ENCODE measurements at places on chromosomes 1 and 21.

DNA sequence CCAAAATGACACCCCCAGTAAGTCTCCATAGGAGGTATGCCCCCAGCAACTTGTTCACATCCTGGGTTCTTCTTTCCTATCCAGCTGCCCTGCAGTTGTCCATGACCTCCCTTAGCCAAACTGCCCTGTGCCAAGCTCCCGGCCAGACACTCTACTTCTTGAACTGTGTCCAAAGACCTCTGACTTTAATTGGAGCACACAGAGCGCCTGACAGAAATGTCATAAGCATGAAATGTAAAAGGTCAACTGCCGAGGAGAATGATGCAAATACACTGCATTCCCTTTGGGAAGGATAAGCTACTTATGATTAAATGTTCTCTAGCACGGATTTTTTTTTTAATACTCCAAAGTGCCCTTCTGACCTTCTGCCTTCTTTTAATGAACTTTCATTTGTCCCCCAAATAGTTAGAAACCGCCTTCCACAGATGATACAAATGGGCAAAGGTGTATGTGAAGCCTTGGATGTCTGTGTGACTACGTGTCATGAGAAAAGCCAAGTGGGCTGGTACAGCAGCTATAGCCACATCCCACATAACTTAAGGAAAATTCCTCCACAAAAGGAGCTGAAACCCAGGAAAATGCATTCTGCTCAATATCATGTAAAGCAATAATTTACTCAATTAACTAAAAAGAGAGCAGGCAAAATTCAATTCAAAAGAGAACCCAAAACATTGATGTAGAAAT, 26.8 kb downstream of the PALMD start:
- DNase-seq: no peak

DNA sequence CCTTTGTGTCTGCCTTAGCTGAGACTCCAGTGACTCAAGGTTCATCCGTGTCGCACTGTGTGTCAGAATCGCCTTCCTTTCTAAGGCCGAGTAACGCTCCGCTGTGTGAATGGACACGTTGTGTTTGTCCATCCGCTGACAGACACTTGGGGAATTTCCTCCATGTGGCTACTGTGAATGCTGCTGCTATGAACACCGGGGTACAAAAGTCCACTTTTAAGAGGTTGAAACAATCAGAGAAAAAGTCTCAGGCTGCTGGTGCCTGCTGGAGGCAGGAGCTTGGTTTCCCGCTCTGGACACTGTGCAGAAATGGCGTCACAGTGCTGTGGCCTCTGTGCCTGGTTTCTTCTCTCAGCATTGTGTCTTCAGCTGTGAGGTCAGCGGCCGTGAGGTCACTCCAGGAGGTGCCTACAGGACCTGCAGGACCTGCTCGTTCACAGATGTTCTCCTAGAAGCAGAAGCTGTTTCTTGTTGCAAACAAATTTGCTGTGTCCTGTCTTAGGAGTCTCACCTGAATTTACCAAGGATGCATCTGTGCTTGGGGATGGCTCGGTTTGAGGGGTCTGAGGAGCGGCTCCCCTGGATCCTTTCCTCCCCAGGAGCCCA, 34.2 kb downstream of the KRTAP10-1 start:
- DNase-seq: peak; percentile 24

DNA sequence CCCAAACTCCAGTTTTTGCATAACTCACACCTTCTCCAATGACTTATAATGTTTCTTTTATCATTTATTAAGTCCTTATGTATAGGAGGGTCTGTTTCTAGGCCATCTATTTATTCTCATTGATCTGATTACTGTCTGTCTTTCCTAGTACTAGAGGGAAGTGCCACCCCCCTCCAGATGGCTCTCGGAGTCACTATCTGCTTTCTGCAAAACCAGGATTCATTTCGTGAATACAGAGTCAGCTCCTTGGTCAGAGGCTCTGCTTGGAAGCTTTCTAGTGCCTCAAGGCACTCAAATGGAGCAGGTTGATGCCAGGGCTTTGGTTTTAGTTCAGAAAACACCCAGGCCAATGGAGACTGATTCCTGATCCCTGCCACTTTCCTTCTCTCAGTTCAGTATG, 102.3 kb upstream of the CD34 start:
- DNase-seq: no peak

GRCh38 chr1:111737216-111738132, 1.7 kb downstream of the INKA2 start:
- no peak for DNase-seq

DNA sequence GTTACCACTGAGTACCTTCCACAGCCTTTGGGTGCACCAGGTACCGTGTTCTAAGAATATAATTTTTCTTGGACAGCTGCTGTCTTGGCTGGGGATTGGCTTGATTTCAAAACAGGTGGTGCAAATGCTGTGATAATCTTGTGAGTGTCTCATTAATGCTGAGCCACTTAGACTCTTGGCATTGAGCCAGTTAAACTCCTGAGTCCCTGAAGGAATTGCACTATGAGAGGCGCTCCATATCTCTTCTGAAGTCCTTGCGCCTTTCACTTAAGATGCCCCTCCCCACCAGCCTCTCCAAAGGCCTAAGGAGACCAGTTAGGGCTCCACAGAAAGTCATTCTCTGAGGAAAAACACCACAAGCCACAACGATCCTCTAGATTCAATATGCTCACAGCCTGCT, 51.0 kb downstream of the BACH1 start:
- no peak for DNase-seq

GRCh38 chr1:223102797-223103533, 40.1 kb downstream of the TLR5 start:
- DNase-seq: peak; percentile 61

- DNase-seq: no peak
These were observed 253.9 kb downstream of the DUSP10 start for GRCh38 chr1:221487781-221488524.

DNA sequence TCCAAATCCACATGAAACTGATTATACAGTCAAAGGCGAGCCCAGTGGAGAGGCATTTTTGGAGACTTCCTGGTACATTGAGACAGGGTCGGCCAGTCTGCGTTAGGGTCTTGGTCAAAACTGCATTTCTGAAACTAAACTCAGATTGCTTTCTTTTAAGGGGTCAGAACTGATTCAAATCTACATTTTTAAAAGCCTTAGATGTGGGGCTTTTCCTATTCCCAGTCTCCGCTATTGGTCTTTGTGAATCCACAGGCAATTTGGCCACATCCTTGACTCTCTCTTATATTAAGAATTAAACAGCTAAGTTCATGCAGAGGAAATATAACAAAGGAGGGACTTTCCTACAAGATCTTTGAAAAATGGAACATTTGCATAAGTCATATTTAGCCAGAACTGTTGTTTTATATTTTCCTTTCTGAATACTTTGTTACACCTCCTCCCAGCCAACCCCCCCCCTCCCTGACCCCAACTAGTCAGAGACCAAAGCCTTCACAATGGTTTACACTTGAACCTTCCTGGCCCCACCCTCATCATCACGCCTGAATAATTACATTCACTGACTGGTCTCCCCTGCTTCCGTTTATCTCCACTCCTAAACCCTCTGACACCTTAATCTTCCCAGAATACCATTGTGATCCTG, 30.9 kb downstream of the SELL start:
- DNase-seq: no peak

GRCh38 chr21:16037421-16037955, 307.7 kb downstream of the USP25 start:
- DNase-seq: no peak

DNA sequence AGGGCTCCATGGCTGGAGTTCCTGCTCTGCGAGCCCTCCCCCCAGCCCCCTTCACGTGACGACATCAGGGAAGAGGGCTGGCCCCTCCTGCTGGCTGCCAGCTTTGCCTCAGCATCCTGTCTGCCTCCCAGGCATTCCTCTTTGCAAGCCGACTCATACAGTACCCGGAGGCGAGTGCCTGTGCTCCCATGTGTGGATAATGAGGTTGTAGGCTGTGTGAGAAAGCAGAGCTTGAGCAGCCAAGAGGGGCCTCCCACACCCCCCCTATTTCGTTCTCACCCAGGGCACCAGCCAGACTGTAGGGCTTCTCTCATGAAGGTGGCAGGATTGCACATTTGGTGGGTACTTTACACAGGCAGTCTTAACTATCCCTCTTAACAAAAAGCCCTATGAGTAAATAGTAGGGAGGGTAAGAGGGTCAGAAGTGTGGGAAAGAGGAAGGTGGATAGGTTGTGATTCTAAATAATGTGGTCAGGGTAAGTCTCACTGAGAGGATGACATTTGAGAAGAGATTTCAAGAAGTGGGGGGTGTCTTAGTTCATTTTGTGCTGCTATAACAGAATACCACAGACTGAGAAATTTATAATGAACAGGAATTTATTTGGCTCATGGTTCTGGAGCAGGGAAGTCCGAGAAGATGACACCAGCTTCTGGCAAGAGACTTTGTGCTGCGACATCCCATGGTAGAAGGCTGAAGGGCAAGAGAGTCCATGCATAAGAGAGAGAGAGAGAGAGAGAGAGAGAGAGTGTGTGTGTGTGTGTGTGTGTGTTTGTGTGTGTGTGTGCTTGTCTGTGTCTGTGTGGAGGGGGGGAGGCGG, 113.5 kb downstream of the OMA1 start:
- peak; percentile 82 for DNase-seq

GRCh38 chr1:245197911-245198379, 43.2 kb downstream of the KIF26B start:
- DNase-seq: no peak

GRCh38 chr1:151711044-151711800, 5.4 kb downstream of the CELF3 start:
- no peak for DNase-seq

All from kidney capillary endothelial cell (primary cell).